ENCODE measurements at places on chromosomes 4 and X. TPM values are rescaled to one million over a fixed set of nuclear protein-coding genes. Genes with fewer than 3 reads are reported as not detected.

The PABPC5 gene
- total RNA-seq, result 1.6 TPM

The ENPP6 gene
- 0.74 TPM for total RNA-seq

The SFRP2 gene
- 39.5 TPM for total RNA-seq

DNA sequence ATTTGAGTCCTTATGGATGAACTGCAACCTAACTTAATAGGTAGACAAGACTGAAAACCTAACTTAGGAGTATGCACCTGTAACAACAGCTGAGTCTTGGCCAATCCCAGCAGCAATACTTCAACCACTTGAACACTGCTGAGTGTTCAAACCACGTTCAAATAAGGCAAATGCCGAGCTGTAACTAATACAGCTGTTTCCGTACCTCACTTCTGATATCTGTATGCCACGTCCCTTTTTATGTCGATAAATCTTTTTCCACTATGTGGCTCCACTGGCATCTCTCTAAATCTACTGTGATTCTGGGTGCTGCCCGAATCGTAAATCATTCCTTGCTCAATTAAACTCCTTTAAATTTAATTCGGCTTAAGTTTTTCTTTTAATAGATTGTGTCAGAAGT is 459.7 kb downstream of the INPP4B start:
- no peaks in the 10 kb centered on the region for H3K27me3 ChIP-seq
- H3K27ac ChIP-seq, result no peak overlapping the region
- H3K36me3 ChIP-seq, result no peaks in the 10 kb centered on the region
- DNase-seq, result no peak
- no peak overlapping the region for H3K4me3 ChIP-seq

GRCh38 chr4:101870874-101871273 is 80.3 kb downstream of the BANK1 start:
- no peak overlapping the region for H3K4me3 ChIP-seq
- no peaks in the 10 kb centered on the region for H3K4me1 ChIP-seq
- H3K27me3 ChIP-seq, result no peaks in the 10 kb centered on the region
- no peaks in the 10 kb centered on the region for H3K36me3 ChIP-seq

Measured in lower lobe of right lung (tissue), 2 donors.